ENCODE measurements at places on chromosomes 1 and 21.

DNA sequence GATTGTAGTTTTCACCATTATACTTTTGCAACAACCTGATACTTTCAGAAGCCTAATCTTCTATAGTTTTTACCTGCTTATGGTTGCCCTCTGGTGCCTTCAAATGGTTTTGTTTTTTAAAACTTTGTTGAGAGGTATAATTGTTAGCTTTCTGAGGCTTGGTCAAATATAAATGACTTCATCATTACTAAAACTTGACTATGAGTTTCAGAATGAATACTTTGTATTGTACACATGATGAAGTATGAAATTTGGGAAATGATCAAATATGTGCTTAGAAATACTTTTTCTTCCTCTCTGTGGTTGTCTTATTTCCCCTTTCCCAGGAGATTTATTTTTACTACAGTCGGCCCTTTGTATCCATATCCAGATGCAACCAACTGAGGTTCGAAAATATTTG, 151.8 kb upstream of the B3GALT2 start:
- no peak for DNase-seq

- DNase-seq: no peak
Observed at GRCh38 chr1:110138956-110139355, 11.3 kb upstream of the SLC6A17 start.

- DNase-seq: peak; percentile 24
Observed at GRCh38 chr1:200670242-200671118, 773 bp upstream of the DDX59 start.

- no peak for DNase-seq
Observed at GRCh38 chr1:30159015-30159414, 564.4 kb downstream of the MATN1 start.

DNA sequence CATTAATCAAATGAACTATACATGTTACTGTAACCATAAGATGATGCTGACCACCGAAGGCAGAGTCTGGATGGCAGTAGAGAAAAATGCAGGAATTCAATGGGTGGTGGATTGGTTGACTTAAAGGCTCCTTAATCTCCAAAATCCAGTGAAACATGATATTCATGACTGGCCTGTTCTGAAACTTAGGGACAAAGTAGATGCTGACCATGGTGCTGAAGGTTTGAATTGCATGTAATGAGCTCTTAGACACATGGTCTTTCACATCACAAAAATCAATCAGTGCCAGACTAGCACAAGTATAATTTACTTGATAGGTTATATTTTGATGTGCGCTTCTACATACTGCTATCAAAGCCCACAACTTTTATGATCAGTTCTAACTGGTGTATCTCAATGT, 30.9 kb upstream of the NTMT2 start:
- DNase-seq: no peak

DNA sequence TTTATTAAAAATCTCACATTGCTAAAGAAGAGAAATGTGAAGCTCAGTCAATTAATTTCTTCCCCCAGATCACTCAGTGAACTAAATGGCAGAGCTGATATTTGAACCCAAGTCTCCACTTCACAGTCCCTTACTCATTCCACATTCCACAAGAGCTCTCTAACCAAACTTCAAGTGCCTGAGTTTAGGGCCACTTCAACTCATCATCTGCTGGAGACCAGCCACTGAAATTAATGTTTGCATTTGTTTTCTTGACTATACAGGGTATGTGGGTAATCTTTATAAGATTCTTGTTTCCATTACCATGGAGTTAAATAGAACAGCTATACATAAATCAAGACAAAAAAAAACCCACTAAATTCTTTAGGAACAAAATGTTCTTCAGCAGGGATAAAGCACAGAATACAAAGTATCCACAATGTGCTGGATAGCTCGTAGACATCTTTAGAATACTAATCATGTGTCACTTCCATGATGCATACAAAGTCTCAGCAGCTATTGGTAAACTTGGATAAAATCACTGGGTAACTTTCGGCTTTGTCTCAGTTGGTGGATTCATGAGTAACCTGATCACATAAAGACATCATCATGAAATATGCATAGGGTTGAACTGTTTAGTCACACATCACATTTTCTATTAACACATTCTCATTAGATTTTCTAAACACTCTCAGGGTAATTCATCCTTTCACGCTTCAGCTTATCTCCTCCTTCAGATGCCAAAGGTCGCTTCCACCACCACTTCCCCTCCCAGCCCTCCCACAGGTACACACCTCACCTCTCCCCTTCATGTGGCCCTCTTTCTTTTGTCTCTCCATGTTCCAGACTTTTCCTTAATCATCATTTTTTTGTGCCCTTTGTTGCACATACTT, 89.8 kb downstream of the LRRC53 start:
- DNase-seq: no peak

DNA sequence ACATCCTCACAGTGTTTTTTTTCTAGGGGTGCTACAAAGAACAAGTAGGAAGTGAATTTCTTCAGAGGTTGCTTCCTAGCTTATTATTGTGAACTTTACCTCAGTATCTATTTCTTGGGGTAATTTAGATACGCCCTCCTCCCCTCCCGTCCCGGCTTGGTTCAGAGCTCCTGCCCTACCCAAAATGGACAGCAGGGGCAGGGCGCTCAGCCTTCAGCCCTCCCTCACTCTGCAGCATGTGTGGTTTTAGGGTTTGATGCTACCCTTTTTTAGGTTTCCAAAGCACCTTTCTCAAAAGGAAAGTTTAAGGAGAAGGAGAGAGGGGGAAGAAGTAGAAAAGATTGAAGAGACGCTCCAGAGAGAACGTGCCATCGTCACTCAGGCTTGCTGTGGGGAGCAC, 16.9 kb upstream of the POGK start:
- no peak for DNase-seq

DNA sequence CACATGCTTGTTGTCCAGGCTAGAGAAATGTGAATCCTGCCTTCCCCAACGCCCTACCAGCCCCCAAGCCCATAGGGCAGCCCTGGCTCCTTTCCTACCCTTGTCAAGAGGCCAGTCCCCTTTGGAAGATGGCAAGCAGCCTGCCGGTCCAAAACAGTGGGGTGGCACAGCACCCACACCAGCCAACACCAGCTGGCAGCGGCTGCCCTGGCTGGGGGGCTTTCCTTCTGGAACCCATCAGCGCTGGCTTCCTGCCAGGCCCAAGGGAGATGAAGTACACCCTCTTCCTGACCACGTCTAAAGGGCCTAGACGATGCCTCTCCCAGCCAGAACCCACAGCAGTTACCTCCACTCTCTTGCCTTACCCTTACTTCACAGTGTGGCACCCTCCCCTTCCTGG, 24.2 kb downstream of the KCNN3 start:
- no peak for DNase-seq

DNA sequence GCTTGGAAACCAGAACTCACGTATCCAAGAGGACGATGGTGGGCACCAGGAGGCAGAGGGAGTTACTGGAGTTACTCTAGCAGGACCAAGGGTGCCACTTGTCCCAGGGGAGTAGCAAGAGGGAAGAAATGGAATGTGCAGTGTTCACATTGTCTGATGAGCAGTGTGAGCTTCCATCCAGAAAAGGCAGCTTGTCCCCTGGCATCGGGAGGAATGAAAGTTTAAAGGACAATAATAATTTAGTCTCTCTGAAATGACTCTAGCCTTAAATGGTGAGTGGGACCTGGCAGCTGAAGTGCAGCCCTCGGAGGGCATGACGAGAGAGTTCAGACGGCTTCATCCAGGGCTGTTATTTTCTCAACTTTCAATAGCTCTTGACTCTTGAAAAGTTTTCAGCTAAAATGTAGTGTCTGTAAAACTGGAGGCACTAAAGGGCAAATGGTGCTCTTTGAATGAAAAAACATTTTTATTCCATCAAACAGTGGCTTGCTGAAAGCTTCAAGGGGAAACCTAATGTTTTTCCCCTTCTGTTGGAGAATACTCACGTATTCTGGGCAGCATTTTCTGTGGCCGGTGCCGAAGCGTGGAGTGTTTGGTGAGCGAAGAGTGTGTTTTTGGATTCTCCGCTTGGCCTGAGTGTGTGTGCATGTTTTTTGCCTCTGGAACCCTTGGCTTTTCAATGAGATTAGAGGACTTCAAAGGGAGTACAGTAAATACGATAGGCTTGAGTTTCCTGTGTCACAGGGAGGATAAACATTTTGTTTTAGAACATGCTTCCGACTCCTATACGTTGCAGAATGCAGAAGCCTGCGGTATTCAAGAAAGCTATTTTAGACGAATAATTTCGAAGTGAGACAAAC, 157.3 kb downstream of the GALNT2 start:
- no peak for DNase-seq

- peak; percentile 76 for DNase-seq
Observed at GRCh38 chr1:154747740-154748404, 122.2 kb downstream of the KCNN3 start.

GRCh38 chr21:40130476-40130875, 263.2 kb downstream of the PCP4 start:
- DNase-seq: no peak

GRCh38 chr1:223219318-223219635, 76.2 kb upstream of the TLR5 start:
- DNase-seq: no peak

DNA sequence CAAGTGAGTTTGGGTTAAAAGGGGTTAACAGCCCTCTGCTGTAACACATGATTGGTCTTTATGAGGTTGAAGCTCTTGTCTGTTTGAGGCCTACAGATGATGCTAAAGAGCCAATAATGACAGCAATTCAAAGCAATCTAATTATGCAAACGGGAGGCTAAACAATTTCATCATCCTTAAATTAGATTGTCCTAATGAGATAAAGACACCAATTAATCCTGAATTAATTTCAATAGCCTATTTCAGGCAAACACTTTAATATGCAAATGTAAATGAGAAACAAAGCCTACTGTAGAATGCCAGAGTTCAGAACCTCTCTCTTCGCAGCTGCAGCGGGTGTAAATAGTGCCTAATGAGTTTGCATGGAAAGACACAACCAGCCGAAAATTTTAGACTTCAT, 504.7 kb upstream of the PBX1 start:
- no peak for DNase-seq

DNA sequence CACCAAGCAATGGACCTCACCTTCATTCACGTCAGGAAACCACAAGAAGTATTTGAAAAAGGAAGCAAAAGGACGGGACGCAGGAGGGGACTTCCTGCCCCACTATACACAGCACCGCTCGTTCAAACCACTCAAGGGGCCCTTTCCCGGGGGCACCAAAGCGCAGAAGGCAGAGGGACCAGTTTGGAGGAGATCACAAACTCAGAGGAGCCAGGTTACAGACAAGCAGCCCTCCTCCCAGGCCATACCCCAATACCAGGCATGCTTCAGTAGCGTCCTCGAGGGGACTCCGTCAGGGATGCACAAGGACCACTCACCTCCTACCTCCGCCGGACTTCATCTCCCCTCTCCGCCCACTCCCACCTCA, 685 bp downstream of the CRTC2 start:
- peak; percentile 46 for DNase-seq

DNA sequence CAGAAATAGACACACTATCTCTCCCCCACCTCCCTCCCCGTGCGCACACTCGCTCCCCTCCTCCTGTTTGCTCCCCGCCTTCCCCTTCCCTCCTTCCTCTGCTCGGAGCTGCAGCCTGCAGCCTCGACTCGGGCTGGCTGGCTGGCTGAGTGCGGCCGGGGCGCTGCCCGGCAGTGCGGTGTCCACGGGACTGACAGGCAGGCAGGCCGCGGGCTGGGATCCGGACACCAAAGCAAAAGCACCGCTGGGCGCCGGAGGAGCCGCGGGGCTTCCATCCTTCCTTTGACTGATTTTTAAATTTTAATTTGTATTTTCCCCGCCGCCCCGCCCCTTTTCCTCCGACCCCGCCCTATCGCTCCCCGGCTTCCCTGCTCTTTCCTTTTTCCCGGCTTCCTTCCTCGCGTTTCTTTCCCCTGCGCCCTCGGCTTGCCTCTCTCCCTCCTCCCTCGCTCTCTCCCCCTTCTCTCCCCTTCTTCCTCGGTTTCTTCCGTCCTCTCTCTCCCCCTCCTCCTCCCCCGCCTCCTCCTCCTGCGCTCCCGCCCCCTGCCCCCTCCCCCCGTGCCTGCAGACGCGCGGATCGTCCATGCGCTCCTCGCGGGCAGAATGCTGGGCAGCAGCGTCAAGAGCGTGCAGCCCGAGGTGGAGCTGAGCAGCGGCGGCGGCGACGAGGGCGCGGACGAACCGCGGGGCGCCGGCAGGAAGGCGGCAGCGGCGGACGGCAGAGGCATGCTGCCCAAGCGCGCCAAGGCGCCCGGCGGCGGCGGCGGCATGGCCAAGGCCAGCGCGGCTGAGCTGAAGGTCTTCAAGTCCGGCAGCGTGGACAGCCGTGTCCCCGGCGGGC, 109.4 kb downstream of the NAV1 start:
- no peak for DNase-seq

- no peak for DNase-seq
Observed at GRCh38 chr1:247295274-247295684, 36.4 kb downstream of the ZNF496 start.

GRCh38 chr1:169094897-169095569, 11.5 kb upstream of the ATP1B1 start:
- no peak for DNase-seq

GRCh38 chr1:99820546-99820945, 29.6 kb upstream of the AGL start:
- DNase-seq: peak; percentile 37

DNA sequence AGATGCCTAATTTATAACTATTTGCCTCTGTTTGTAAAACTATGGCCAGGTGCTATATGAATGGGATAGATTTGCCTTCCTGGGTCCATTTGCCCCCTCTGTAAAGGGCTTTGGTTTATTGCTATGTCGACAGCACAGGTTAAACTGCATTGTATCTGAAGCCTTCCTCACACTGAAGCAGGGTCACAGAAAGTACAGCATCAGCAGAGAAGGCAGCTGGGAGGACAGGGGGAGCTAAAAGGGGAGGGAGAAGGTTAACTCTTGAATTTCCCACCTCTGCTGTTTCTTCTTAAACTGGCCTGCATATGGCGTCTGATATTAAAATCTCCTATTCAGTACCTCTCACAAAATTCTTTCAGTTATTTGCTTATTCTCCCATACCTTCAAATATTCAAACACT, 297.4 kb downstream of the TM2D1 start:
- DNase-seq: no peak

DNA sequence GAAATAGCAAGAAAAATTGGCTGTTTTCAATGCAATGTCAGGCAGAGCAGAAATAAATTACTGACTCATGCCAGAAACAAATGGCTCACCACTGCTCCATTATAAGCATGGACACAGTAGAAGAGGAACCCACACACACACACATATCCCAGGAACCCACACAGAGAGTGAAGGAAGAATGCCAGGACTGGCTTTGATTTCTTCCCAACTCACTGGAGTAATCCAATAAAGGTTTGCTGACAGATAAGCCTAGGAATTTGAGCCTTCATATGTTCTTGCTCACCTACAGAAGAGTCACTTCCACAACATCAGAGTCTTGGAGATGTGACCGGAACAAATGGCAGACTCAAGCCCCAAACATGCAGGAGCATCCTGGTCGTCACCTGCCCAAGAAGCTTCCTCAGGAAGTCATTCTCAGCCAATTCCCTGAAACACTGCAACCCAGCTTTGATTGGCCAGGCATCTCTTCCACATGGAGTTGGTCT, 2.2 kb downstream of the SH3BP5L start:
- DNase-seq: no peak

DNA sequence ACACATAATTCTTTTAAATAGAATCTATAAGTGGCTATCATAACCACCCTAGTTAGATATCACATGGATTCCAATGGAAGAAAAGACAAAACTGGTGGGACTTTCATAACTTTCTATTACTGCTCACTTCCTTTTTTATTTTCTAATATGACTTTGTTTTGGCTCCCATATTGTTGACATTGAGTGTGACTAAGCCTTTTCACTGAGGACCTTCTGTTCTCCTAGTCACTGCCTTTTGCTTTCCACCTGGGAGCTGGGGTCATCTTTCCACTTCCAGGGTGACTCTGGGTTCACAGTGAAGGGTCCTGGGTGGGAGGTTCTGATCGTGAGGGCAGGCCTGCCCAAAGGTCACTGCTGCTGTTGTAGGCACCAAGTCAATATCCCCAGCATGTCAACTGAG, 275.8 kb downstream of the TGFB2 start:
- no peak for DNase-seq

Data from activated CD4-positive, alpha-beta T cell treated with anti-CD3 and anti-CD28 coated beads, Interleukin-2, amount 10 ng/mL, durations not matched to agents 7 days and 5 days (primary cell).